ENCODE measurements at places on chromosomes 11 and 22. TPM values are rescaled to one million over a fixed set of nuclear protein-coding genes. Genes with fewer than 3 reads are reported as not detected.

The OR2AT4 gene
- not detected for total RNA-seq

The USH1C gene
- not detected for total RNA-seq

The BTG4 gene
- not detected for total RNA-seq

The VSIG10L2 gene
- not detected for total RNA-seq

The BEST1 gene
- 1.2 TPM for total RNA-seq

The PKP3 gene
- total RNA-seq: 1.3 TPM

The RFPL2 gene
- total RNA-seq: not detected
